Sigmoid colon (tissue), 7 donors: ENCODE measurements at places on chromosomes 4 and X. TPM values are rescaled to one million over a fixed set of nuclear protein-coding genes. Genes with fewer than 3 reads are reported as not detected.

DNA sequence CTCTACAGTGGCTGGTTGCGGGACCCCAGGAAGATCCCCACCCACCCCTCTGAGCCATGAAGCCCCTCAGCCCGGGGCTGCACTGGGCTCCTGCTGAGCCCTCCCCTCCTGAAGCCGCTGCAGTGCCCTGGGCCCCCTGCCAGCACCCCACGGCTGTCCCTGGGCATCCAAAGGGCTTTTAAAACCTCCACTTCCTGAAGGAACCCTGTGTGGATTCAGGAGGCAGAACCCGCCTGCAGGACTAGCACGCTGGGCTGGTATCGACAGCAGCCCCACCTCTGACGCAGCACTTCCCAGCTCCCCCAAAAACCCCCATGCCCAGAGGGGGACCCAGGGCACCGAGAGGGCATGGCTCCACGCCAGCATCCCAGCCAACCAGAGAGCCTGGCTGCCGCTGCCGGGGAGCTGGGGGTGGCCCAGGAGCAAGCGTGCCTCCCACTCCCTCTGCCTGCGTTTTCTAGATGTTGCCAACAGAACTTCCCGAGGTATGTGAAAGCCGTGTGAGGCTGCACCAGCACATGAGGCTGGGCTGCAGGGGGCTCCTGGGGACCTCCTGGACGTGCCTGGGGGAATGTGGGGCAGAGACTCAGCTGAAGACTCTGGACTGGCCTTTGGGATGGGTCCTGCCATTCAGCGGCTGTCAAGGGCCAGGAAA lies 6.3 kb downstream of the MXD4 start:
- peak; percentile 76 for DNase-seq

DNA sequence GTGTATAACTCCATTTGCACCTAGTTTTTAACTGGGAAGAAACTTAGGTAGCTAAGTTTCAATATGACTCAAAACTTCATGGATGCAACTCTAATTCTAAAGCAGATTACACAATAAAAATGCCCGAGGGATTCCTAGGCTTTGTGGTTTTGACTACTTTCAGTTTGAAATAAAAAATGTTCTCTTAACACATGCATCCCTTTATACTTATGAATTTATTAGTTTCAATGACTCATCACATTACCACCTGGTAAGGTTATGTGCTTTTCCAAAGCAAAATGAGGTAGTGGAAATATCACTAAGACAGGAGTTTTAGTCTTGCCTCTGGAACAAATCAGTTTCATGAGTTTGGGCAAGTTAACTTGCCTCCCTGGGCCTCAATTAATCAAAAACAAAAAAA lies 125.5 kb downstream of the OPHN1 start:
- no peak for DNase-seq

DNA sequence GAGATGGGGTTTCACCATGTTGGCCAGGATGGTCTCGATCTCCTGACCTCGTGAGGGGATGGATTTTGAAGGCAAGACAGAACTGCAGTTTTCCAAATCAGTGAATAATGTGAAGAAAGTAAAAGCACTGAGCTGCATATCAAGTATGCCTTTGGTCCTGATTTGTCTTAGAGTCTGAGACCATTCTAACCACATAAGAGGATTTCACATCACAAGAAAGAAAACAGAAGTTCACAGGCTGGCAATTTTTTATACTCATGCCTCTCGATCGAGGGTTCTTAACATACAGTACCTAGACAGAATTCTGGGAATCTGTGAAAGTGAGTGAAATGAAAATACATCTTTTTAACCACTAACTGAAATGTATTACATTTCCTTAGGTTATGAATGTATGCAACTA lies 23.3 kb downstream of the CHIC2 start:
- DNase-seq = no peak

DNA sequence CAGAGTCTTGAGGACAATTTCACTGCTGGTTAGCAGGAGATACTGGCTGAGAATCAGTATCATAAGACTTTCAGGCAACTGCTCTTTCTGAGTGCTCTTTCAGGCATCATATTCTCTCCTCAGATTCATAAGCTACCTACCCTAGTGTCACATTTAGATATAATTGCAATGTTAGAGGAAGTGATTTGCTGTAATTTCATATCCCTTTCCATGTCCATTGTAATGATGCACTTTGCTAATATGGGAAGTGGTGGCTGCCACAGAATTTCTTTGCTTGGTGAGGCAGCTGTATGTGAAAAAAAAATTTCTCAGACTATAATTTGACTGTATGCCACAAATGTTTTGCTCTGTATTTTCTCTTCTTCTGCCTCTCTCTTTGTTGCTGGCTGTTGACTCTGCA lies 63.3 kb downstream of the DOCK11 start:
- DNase-seq = no peak

The SMIM10L2A gene
- total RNA-seq = 1.1 TPM

DNA sequence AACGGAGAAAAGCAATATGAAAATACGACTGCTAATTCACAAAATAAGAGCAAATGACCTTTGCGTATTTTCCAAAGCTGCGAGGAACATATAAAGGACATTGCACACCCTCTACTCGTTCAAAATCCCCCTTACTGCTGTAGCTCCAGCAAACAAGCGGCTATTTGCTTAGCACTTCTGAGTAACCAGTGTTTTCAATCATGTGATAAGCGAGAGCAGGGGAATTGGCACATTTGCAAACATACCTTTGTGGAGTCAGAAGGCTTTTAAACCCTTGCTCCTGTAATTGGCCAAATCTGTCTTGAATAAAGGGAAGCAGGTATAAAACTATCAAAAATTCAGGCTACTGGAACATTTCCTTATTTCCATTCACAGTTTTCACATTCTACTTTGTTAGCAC lies 610.2 kb downstream of the UBE2NL start:
- DNase-seq = no peak

The MAGEA2B gene
- total RNA-seq = not detected

DNA sequence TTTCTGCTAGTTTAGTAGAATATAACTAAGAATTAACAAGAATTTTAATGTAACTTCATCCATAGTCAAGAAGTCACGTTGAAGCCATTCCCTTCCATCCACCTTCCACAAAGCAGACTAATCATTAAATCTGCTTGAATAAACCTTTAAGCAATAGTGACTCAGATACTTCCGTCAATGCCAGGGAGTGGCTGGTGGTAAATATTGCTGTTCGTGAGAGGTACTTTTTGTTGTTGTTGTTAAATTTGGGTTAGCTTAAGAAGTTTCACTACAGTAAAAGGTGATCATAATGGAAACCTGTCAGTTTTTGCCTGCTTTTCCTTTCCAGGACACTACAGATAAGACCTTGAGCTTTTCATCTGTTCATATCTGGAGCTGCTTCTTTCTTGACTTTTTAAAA lies 316.3 kb downstream of the TMA16 start:
- no peak for DNase-seq

DNA sequence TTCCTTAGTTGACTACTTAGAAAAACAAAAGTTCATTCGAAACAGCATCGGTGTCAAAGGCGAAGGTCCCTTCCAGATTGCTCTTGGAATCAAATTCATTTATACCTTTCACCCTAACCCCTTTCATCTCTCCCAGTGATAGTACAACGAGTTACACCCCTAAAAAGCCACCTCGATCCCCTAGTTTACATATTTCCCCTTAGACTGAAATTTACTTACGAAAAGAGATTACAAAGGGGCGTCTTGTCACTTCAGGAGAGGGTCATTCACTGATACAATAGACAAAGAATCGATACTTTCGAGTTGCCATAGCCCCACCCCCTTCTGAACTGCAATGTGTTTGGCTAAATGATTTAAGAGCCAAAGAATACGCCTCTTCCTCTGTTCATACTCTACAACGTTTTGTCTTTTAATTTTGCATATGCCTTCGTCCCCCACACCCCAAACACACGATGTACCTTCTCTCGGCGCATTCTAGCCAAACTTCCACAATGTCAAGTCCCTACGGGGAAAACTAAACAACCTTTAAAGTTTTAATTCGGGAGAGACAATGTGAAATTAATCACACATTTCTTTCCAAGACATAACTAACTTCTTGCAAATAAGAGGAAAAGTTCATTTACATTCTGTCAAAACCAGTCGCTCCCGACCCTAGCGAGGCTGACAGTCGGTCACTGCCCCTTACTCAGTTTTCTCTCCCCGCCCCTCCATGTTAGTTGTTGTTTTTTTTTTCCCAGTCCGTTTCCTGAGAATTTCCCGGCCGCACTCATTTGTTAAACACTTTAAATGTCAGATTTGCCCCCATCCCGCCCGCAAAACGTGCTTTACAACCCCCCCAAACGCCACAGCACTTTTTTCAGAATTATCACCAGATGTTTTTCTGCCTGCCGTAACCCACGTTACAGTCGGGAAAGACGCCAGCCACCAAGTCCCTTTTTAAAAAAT lies 88.6 kb downstream of the HPRT1 start:
- no peak for DNase-seq

The GLRB gene
- total RNA-seq = 3.2 TPM

The CEP135 gene
- total RNA-seq = 4.3 TPM

The SPON2 gene
- total RNA-seq = 165 TPM

- no peak for DNase-seq
These were observed 302.2 kb downstream of the BCOR start for GRCh38 chrX:39795605-39796004.

- DNase-seq = peak; percentile 81
These were observed 454 bp downstream of the BTC start for GRCh38 chr4:74793757-74794381.

The MTMR8 gene
- total RNA-seq = 3.4 TPM

GRCh38 chr4:29002151-29002550 lies 1718.0 kb upstream of the PCDH7 start:
- DNase-seq = no peak

GRCh38 chrX:31542566-31542965 lies 470.7 kb upstream of the FTHL17 start:
- DNase-seq = no peak

The ERCC6L gene
- total RNA-seq = 0.16 TPM

DNA sequence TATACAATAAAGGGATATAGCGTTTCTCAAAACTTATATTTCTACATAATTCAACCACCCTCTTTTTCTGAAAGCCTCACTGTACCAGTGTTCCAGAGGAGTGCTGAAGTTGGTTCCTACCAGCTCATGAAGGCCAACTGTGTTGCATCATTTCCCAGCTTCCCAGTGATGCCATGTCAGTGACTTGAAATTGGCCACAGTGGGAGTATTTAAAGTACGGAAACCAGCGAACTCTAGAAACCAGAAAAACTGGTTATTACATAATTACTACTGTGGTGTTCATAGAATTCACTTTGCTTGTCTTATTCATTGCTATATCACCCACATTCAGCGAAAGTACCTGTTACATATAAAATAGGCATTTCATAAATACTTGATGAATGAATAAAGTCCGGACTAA lies 135.4 kb downstream of the GC start:
- DNase-seq = no peak

The PRPS2 gene
- total RNA-seq = 76.0 TPM

DNA sequence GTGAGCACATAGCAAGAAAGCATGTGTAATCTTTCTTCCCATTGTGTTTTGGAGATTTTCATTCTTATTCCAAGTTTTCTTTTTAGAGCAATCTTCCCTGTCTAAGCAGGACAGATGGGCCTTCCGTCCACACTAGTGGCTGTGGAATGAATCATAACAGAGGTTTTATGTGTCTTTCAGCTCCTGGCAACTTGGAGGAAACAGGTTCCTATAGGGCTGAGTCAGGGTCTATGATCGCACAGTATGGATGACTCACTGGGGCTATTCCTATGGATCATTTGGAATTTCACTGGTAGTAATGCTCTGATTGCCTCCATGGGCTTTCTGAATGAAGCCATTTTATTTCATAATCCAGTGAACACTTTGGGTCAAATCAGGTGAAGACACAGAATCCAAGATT lies 51.8 kb upstream of the CBLL2 start:
- no peak for DNase-seq

DNA sequence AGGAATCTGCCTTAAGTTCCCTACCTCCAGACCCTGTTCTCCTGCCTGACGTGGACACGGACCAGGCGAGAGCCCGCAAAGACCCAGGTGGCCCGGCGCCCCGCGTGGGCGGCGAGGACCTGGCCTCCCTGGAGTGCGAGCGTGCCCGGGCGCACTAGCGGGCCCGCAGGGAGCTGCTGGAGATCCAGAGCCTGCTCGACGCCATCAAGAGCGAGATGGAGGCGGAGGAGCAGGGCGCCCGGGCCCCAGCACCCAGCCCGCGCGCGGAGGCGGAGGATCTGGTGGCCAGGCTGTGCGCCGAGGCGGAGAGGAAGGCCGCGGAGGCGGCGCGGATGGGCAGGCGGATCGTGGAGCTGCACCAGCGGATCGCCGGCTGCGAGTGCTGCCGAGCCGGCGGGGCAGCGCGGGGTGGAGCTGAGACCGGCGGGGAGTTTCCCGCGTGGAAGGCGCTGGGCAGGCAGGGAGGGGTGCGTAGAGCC lies 18.2 kb downstream of the MRFAP1 start:
- no peak for DNase-seq

- no peak for DNase-seq
These were observed 7.6 kb downstream of the ZXDA start for GRCh38 chrX:57902633-57903032.
